Left lung (tissue), 14 donors: ENCODE measurements at places on chromosomes 12 and 14. TPM values are rescaled to one million over a fixed set of nuclear protein-coding genes. Genes with fewer than 3 reads are reported as not detected.

Gene GLIPR1
- 68.2 TPM for total RNA-seq

Gene TRPV4
- 2.2 TPM for total RNA-seq

Gene EXOC3L4
- 4.0 TPM for total RNA-seq

DNA sequence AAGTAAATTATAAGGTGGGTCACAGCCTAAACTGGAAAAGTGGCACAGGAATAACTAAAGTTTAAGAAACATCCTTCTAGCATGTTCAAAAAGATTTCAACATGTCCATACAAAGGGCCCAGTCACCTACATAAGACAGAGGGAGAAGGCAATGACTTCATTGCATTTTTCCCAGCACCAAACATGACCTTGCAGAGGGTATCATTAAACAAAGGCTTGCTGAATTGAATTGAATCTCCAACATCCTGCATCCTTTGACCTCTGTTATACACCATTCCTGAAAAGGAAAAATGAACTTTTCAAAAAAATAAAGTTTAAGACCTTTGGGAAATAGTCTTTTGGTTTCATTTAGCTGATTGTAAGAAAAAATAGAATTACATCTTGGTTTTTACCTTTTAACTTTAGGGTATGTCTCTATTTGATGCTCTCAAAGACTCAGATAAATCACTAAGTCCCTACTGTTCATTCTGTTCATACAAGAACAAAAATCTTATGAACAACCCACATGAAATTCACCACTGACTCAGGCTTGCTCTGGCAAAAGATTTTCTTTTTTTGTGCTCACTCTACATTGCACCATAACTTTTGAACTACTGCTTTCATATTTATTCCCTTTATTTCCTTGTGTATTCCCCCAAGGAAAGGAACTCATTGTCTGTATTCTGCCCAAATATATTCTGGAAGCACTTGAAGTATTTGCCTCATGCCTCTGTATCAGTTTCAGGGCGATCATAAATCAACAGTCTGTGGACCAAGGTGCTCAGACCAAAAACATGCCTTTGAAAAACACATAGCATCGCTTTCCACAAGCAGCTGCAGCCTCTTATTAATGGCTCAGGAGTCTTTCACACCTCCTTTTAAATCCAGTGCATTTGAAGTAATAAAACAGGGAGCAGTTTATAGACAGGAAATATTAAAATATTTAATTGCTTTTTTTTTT lies 121.7 kb downstream of the DUSP6 start:
- DNase-seq: no peak

DNA sequence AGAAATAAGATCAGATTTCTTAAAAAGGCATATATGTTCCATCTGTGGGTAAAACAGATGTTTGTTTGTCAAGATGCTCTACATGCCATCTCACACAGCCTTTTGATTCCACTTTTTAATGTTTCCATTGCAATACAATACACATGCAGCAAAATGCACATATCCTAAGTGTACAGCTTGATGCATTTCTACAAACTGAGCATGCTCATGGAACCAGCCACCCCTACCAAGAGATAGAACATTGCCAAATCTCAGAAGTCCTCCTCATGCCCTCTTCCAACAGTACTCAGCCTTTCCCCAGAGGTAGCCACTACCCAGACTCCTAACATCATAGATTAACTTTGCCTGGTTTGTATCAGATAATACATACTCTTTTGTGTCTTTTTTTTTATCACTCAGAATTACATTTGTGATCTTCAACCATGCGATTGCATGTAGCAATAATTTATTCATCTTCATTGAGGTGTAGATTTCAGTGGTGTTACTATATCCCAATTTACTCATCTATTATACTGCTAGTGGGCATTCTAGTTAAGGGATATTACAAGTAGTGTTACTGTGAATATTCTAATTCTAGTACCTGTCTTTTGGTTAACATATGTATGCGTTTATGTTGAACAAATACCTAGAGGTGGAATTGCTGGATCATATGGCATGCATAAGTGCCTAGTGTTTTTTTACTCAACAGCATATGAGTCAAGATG lies 3.3 kb downstream of the GPR65 start:
- DNase-seq: no peak

- no peak for DNase-seq
Measured at GRCh38 chr12:54603872-54604271, 15.4 kb upstream of the PPP1R1A start.

DNA sequence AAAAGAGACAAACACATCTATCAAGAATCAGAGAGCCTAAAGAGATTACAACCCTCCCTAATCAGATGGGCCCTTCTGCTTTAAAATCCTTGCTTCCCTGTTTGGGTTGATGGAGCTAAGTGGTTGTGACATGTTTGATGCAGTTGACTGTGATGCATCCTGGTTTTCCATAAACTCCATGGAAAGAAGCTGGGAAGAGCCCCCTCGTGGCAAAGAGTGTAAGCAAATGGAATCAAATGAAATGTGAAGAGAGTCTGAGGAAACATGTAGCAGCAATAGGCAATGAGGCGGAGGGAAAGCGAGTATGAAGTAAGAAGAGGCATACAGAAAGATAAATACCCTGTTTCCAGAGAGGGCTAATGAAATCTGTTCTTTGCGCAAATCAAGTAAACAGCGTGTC lies 70.4 kb upstream of the SLCO1C1 start:
- DNase-seq: no peak

GRCh38 chr12:20369305-20370013 lies 1.1 kb downstream of the PDE3A start:
- peak; percentile 73 for DNase-seq

DNA sequence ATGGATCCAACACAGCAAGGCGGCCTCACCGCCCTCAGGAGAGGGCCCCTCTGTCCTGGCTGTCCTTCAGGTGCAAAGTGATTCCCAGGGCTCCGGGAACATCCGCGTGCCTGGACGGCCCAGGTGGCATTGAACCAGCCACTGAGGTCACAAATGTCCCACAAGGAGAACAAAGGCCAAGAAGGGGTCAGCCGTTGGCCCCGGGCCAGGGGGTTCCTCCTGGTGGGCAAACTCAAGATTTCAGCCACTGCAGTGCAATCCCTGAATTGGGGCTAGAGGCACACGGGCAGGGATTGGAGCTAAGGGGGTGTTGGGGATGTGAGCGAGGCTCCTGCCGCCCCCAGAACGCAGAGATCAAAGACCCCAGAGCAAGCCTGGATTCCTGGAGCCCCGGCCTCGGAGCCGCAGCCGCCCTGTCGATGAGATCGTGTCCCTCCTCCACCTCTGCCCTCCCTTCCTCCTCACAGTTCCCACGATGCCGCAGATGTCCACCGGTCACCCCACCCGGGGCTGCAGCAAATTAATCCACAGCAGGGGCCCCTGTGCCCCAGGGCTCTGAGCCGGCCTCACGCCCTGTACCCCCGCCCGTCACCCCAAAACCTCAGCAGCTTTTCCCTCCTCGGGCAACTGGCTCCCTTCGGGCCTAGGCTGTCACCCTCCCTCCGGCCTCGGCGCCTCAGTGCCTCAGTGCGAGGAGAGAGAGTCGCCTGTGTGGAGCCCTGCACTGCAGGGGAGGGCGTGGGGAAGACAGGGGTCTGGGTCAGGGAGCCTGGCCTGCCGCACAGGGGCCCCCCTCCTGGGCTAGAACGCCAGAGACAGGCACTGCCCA lies 56.7 kb upstream of the GALNT9 start:
- DNase-seq: no peak

- no peak for DNase-seq
Measured at GRCh38 chr12:132279930-132280329, 49.5 kb downstream of the GALNT9 start.

DNA sequence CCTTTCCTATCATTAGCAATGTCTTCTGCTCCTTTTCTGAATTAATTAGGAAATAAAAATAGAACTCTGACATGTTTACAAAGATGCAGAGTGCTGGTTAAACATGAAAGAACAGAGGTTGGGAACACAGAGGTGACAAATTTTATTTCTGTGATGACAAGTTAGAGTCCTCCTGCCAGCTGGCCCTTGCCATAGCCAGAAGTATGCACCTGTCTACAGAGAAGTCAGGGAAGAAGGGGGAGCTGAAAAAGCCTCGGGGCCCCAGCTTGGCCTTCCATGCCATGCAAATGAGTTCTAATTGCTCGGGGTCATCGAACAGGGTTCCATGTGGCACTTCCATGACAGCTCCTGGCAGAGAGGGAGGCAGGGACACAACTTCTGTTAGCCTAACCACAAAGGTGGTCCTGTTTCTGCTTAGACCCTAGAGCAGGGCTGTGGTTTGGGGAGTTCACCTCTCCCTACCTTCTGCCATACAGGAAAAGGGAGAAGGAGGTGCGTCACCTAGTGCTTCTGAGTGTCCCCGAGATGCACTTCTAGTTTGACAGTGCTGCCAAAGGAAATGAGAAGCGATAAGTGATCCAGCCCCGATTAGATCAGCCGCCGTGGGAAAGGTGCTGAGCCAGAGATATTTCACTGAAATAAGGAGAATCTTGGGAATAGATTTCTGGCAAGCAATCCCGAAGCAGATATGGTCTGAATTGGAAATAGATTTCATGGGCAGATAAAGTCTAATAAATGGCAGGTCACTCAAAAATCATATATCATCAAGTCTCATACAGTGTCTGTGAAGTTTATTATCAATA lies 155.8 kb upstream of the FOXN3 start:
- DNase-seq: no peak
